ENCODE measurements at places on chromosomes 2 and 18. TPM values are rescaled to one million over a fixed set of nuclear protein-coding genes. Genes with fewer than 3 reads are reported as not detected.

The LIPG gene
- total RNA-seq: 2.6 TPM

The NETO1 gene
- total RNA-seq: not detected

The UGT1A5 gene
- not detected for total RNA-seq

The RAB6C gene
- total RNA-seq: not detected

The KATNAL2 gene
- 8.4 TPM for total RNA-seq

The MYO1B gene
- total RNA-seq: 125 TPM

The COLEC12 gene
- 39.1 TPM for total RNA-seq

The NT5C1B gene
- not detected for total RNA-seq

The NEUROD1 gene
- not detected for total RNA-seq

The FZD7 gene
- 42.8 TPM for total RNA-seq

The CCL20 gene
- total RNA-seq: not detected

The CDH2 gene
- total RNA-seq: 4.7 TPM

The TCF23 gene
- 0.52 TPM for total RNA-seq

The HAAO gene
- total RNA-seq: 4.2 TPM

The SLC16A14 gene
- 2.6 TPM for total RNA-seq

The ARHGAP25 gene
- total RNA-seq: 4.7 TPM

The GPD2 gene
- total RNA-seq: 17.2 TPM

The AGXT gene
- not detected for total RNA-seq

The DNMT3A gene
- total RNA-seq: 62.1 TPM

The ZNF519 gene
- total RNA-seq: 6.3 TPM

The SIGLEC15 gene
- not detected for total RNA-seq

The ZSWIM2 gene
- total RNA-seq: not detected

The HOXD3 gene
- total RNA-seq: 4.2 TPM

The TPO gene
- total RNA-seq: not detected

The RNF125 gene
- total RNA-seq: 9.4 TPM

The SNED1 gene
- 4.7 TPM for total RNA-seq

The LCT gene
- total RNA-seq: not detected

The DSG2 gene
- total RNA-seq: 2.6 TPM

The REG3G gene
- total RNA-seq: not detected

The RIT2 gene
- not detected for total RNA-seq

The OSBPL1A gene
- 33.9 TPM for total RNA-seq

The TLX2 gene
- total RNA-seq: not detected

The LYG2 gene
- not detected for total RNA-seq

The TUBA4B gene
- total RNA-seq: not detected

The INHBB gene
- total RNA-seq: 1.0 TPM

The UPP2 gene
- not detected for total RNA-seq

The NT5DC4 gene
- not detected for total RNA-seq

The ASB3 gene
- total RNA-seq: 27.7 TPM

The MSH2 gene
- total RNA-seq: 24.0 TPM

The EGR4 gene
- total RNA-seq: not detected

The NCK2 gene
- 42.3 TPM for total RNA-seq

The HADHB gene
- total RNA-seq: 118 TPM

The ANKRD30B gene
- total RNA-seq: under 0.01 TPM

The SERPINB13 gene
- total RNA-seq: not detected

The ANKRD12 gene
- total RNA-seq: 26.1 TPM

The ZBTB7C gene
- 2.6 TPM for total RNA-seq

The NDC80 gene
- total RNA-seq: 6.8 TPM

The PTPRM gene
- total RNA-seq: 68.9 TPM

The CDCA7 gene
- total RNA-seq: 9.9 TPM

The POTEF gene
- total RNA-seq: not detected
